ENCODE measurements at places on chromosomes 12 and 14.

- DNase-seq = no peak
Measured at GRCh38 chr12:112322441-112322840, 59.8 kb downstream of the HECTD4 start.

DNA sequence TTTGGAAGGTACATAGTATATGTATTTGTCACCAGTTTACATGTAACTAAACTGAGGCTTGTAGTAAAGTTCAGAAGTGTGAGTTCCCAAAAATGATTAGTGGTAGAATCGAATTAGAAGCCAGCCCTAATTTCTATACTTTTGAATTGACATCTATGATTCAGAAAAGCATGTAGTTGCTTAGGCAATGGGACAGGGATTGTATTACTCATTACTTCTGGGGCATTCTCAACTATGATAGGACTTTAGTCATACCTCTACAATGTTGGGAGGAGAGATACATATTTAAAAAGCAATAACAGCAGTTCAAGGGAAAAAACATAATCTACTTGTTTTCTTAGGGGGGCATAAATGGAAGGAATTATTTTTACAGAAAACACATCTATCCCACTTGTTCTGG lies 277.9 kb upstream of the E2F7 start:
- DNase-seq = no peak

- no peak for DNase-seq
Measured at GRCh38 chr12:40474630-40475029, 217.6 kb upstream of the CNTN1 start.

DNA sequence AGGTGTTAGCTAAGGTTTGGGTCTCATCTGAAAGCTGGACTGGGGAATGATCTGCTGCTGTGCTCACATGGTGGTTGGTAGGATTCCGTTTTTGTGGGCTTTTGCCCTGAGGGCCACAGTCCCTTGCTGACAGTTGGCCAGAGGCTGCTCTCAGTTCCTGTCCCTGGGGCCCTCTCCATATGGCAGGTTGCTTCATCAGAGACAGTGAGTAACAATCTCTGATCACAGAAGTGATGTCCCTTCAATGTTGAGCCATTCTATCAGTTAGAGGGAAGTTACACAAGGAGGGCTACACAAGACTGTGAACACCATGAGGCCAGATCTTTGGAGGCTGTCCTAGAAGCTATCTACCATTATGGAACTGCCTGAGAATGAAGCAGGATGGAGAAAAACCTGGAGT lies 137.2 kb downstream of the AACS start:
- no peak for DNase-seq

- DNase-seq = no peak
Measured at GRCh38 chr12:3122841-3123678, 45.9 kb downstream of the TSPAN9 start.

- no peak for DNase-seq
Measured at GRCh38 chr12:114703060-114703493, 19.1 kb upstream of the TBX3 start.

DNA sequence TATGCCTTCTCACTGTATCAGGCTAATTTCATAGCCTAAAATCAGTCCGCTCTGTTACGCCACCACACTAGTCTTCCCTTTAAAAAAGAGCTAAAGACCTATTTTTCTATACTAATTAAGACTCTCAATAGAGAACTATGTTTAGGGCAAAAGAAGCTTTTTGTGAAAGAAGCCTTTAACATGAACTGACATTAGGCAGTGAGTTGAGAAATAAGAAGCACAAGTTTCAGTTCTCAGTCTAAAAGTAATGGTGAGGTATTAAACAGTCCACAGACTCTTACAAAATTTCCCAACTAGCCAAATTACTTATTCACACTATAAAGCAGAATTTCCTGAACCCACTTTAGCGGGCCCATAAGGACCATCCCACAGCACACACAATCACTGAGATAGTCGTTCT lies 93.7 kb downstream of the SOX5 start:
- no peak for DNase-seq

- no peak for DNase-seq
Measured at GRCh38 chr14:71687166-71687831, 244.9 kb upstream of the RGS6 start.

GRCh38 chr14:24705840-24706239 lies 71.8 kb upstream of the GZMB start:
- DNase-seq = no peak

Data from activated T-cell treated with anti-CD3 and anti-CD28 coated beads for 4 hours (primary cell).